ENCODE measurements at places on chromosomes 1 and 21.
A peak's percentile ranks its signal among the peaks of the same experiment; 100 is the strongest.

DNA sequence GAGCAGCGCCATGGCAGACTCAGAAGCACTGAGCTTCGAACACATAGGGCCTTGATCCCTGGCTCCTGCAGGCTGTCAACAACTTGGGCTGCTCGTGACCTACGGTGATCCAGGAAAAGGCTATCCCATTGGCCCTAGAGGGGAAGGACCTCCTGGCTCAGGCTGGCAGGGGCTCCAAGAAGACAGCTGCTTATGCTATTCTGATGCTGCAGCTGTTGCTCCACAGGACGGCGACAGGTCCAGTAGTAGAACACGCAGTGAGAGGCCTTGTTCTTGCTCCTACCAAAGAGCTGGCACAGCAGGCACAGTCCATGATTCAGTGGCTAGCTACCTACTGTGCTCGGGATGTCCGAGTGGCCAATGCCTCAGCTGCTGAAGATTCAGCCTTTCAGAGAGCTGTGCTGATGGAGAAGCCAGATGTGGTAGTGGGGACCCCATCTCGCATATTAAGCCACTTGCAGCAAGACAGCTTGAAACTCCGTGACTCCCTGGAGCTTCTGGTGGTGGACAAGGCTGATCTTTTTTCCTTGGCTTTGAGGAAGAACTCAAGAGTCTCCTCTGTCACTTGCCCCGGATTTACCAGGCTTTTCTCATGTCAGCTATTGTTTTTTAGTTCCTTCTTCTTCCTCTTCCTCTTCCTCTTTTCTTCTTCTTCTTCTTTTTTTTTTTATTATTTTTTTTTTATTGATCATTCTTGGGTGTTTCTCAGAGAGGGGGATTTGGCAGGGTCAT, 18.9 kb downstream of the ITLN2 start:
- no peak overlapping the region for H3K4me3 ChIP-seq
- H3K4me1 ChIP-seq: no peaks in the 10 kb centered on the region
- H3K36me3 ChIP-seq: no peaks in the 10 kb centered on the region
- H3K27me3 ChIP-seq: no peaks in the 10 kb centered on the region
- H3K27ac ChIP-seq: no peak overlapping the region
- DNase-seq: no peak

- no peak overlapping the region for H3K4me3 ChIP-seq
- H3K27ac ChIP-seq: no peak overlapping the region
- no peaks in the 10 kb centered on the region for H3K4me1 ChIP-seq
- DNase-seq: no peak
Measured at GRCh38 chr1:65276197-65276939, 33.0 kb upstream of the DNAJC6 start.

GRCh38 chr1:184656221-184656620, 98.4 kb downstream of the EDEM3 start:
- no peak for DNase-seq
- H3K27ac ChIP-seq: no peak overlapping the region
- H3K4me1 ChIP-seq: no peaks in the 10 kb centered on the region
- no peak overlapping the region for H3K4me3 ChIP-seq
- no peaks in the 10 kb centered on the region for H3K36me3 ChIP-seq
- peaks cover 18% of the 10 kb centered on the region for H3K27me3 ChIP-seq

- no peaks in the 10 kb centered on the region for H3K36me3 ChIP-seq
- H3K4me1 ChIP-seq: no peaks in the 10 kb centered on the region
Measured at GRCh38 chr1:163039707-163040093, 29.5 kb upstream of the RGS4 start.

GRCh38 chr1:21661886-21662285, 7.3 kb downstream of the RAP1GAP start:
- peaks cover 9% of the 10 kb centered on the region for H3K36me3 ChIP-seq
- H3K4me3 ChIP-seq: no peak overlapping the region
- no peak for DNase-seq
- peaks cover 7% of the 10 kb centered on the region for H3K4me1 ChIP-seq
- H3K27ac ChIP-seq: no peak overlapping the region
- peaks cover 42% of the 10 kb centered on the region for H3K27me3 ChIP-seq

DNA sequence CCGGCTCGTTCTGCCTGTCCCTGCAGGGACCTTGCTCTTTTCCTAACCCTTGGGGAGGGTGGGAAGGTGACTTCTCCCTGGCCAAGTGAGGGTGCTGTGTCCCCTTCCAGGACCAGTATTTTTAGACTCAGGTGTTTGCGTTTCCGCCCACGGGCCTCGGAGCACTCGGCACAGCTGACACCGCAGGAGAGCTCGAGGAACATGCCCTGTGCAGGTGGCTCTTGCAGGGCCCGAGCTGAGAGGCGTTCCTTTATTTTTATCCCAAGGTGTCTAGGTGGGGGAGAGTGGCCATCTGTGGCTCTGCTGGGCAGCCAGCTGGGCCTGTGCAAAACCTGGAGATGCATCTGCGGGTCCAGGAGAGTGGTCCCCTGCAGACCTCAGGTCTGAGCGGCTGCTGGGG, 16.0 kb downstream of the PLCH2 start:
- DNase-seq: no peak
- H3K4me1 ChIP-seq: peaks cover 26% of the 10 kb centered on the region
- H3K4me3 ChIP-seq: no peak overlapping the region
- H3K36me3 ChIP-seq: peaks cover 3% of the 10 kb centered on the region

- peaks cover 30% of the 10 kb centered on the region for H3K4me1 ChIP-seq
- H3K27me3 ChIP-seq: no peaks in the 10 kb centered on the region
- H3K27ac ChIP-seq: peak overlapping the region; percentile 74
- peak overlapping the region; percentile 99 for H3K4me3 ChIP-seq
- peaks cover 6% of the 10 kb centered on the region for H3K36me3 ChIP-seq
Measured at GRCh38 chr1:33257772-33258712, 1.8 kb downstream of the ZNF362 start.

DNA sequence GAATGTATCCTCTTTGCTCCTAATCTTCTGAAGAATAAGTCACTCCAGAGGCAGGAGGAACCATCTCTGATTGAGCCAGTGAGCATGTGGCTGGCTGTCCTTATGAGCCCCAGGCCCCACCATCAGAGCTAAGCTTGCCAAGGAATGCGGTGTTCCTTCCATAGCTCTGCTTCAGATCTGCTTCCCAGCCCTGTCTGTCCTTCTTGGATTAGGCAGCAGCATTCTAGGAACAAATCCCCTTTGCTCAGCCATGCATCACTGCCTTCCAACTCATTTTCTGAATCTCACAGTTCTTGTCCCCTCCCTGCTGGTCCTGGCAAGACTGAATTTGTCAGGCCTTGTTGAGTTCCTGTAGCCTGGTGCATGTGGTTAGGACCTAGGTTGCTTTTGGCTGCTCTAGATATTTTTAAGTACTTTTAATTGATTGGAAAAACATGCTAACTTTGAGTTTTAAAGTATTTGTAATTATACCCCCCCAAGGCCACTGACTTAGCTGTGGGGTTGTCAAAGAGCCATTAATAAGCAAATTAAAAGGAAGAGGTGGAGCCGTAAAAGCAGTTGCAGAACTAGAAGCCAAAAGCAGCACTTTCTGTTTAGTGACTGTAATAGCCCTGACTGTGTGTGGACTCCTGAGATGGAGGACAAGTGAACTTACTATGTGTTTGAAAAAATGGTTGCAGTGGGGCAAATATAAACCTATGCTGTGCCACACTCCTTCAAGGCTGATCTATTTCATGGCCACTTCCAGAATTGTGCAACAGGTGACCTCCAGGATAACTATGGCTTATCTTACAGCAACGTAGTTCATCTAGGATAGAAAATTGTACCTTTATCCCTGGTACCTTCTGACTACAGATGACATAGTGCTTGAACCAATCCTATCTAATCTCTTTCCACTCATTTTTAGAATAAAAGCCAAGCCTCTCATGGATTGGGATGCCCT, 61.3 kb upstream of the BACH1 start:
- no peak overlapping the region for H3K4me3 ChIP-seq
- H3K36me3 ChIP-seq: no peaks in the 10 kb centered on the region
- H3K27ac ChIP-seq: no peak overlapping the region
- peaks cover 21% of the 10 kb centered on the region for H3K27me3 ChIP-seq

GRCh38 chr1:8540261-8540941, 222.5 kb downstream of the SLC45A1 start:
- H3K4me1 ChIP-seq: no peaks in the 10 kb centered on the region
- H3K27me3 ChIP-seq: no peaks in the 10 kb centered on the region
- H3K27ac ChIP-seq: no peak overlapping the region
- no peak overlapping the region for H3K4me3 ChIP-seq

DNA sequence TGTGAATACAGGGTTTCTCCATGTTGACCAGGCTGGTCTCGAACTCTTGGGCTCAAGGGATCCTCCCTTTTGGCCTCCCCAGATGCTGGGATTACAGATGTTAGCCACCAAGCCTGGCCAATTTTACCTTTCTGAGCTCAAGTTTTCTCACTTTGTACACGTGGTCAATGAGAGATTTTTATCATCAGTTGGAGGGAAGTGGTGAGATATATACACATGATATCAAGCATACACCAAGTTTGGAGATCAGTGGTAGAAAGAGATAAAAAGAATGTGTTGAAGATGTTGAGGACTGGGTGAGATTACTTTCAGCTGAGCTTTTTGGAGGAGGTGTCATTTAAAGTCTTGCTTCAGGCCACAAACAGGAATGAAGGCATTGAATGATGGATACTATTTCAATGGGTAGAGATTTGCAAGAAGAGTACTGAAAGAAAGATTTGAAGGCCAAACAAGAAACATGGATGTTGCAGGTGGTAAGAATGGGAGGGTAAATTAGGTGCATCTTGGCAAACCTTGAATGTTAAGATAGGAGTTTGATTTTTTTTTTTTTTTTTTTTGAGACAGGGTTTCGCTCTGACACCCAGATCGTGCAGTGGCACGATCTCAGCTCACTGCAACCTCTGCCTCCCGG, 3.0 kb upstream of the SESN2 start:
- H3K4me1 ChIP-seq: peaks cover 29% of the 10 kb centered on the region
- H3K4me3 ChIP-seq: peak overlapping the region; percentile 78
- peaks cover 21% of the 10 kb centered on the region for H3K36me3 ChIP-seq
- peak; percentile 32 for DNase-seq

GRCh38 chr1:105686874-105687690, 1369.4 kb upstream of the PRMT6 start:
- no peak overlapping the region for H3K4me3 ChIP-seq
- no peaks in the 10 kb centered on the region for H3K27me3 ChIP-seq
- no peak for DNase-seq
- no peaks in the 10 kb centered on the region for H3K36me3 ChIP-seq
- H3K4me1 ChIP-seq: no peaks in the 10 kb centered on the region

- no peaks in the 10 kb centered on the region for H3K27me3 ChIP-seq
- no peak overlapping the region for H3K4me3 ChIP-seq
- no peaks in the 10 kb centered on the region for H3K4me1 ChIP-seq
- H3K36me3 ChIP-seq: no peaks in the 10 kb centered on the region
- no peak overlapping the region for H3K27ac ChIP-seq
Measured at GRCh38 chr1:198374288-198374687, 166.2 kb downstream of the ATP6V1G3 start.

GRCh38 chr1:150979092-150980056, 2.7 kb upstream of the ANXA9 start:
- peaks cover 9% of the 10 kb centered on the region for H3K36me3 ChIP-seq
- peaks cover 17% of the 10 kb centered on the region for H3K4me1 ChIP-seq
- no peaks in the 10 kb centered on the region for H3K27me3 ChIP-seq

DNA sequence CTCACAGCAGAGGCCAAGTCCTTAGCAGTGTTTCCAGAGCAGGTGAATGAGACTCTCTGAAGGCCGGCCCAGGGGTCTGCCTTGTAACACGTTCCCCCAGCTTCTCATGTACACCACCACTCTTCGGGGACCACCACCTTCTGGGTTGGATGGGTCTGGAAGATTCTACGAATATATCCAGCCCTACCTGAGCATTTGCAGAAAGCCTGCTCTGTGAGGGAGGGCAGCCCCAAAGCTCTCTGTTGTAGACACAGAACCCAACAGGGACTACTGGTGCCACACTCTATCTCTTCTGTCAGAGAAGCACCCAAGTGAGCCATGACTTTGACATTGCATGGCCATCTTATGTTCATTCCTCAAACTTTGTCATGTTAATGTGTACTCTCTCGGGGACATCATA, 61.8 kb downstream of the CD247 start:
- no peak for DNase-seq
- peaks cover 47% of the 10 kb centered on the region for H3K4me1 ChIP-seq
- peaks cover 63% of the 10 kb centered on the region for H3K36me3 ChIP-seq
- peak overlapping the region; percentile 88 for H3K4me3 ChIP-seq
- H3K27ac ChIP-seq: peak overlapping the region; percentile 83

DNA sequence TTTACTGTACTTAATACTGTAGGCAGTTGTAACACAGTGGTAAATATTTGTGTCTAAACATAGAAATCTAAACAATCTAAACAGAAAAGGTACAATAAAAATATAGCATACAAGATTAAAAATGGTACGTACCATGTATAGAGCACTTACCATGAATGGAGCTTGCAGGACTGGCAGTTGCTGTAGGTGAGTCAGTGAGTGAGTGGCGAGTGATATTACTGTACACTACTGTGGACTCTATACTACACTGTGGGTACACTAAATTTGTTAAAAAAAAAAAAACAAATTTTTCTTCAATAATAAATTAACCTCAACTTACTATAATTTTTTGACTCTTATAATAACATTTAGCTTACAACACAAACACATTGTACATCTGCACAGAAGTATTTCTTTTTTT, 39.5 kb upstream of the MYOCOS start:
- peaks cover 82% of the 10 kb centered on the region for H3K36me3 ChIP-seq
- no peak overlapping the region for H3K4me3 ChIP-seq
- no peak for DNase-seq
- H3K27me3 ChIP-seq: no peaks in the 10 kb centered on the region
- H3K4me1 ChIP-seq: peaks cover 16% of the 10 kb centered on the region

DNA sequence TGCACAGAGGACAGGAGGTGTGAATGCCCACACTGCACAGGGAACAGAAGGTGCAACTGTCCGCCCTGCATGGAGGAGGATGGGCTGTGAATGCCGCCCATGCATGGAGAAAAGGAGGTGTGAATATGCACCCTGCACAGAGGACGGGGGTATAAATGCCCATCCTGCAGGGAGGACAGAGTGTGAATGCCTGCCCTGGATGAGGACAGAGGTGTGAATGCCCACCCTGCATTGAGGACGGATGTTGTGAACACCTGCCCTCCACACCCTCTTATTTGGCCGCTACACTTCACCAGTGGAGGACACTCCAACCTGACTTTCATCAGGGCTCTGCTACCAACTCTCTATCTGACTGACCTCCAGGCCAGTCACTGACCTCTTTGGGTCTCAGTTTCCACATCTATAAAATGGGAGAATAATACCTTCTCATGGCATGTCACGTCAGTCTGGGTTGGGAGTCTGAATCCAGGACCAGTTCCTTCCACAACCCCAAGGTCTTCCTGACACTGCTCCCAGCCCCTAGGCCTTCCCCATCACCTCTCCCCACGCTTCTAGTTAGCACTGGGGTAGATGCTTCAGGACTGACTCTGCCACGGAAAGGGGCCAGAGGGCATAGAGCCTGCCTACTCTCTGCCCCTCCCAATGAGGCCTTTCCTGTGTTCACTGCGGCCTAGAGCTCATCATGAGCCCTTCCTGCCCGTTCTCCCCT, 28.4 kb downstream of the ZBTB17 start:
- no peak overlapping the region for H3K4me3 ChIP-seq
- DNase-seq: no peak
- H3K36me3 ChIP-seq: peaks cover 40% of the 10 kb centered on the region
- no peaks in the 10 kb centered on the region for H3K27me3 ChIP-seq
- peaks cover 34% of the 10 kb centered on the region for H3K4me1 ChIP-seq

- H3K4me1 ChIP-seq: peaks cover 41% of the 10 kb centered on the region
- H3K27ac ChIP-seq: no peak overlapping the region
- H3K4me3 ChIP-seq: no peak overlapping the region
- DNase-seq: no peak
- no peaks in the 10 kb centered on the region for H3K27me3 ChIP-seq
Measured at GRCh38 chr1:174815474-174815908, 184.3 kb upstream of the CACYBP start.
